ENCODE measurements at places on chromosomes 2 and 18. TPM values are rescaled to one million over a fixed set of nuclear protein-coding genes. Genes with fewer than 3 reads are reported as not detected.

LYG2 gene
- not detected for total RNA-seq

UGT1A5 gene
- not detected for total RNA-seq

CPS1 gene
- 28.2 TPM for total RNA-seq

SCN1A gene
- not detected for total RNA-seq

TRIM43 gene
- total RNA-seq, result not detected

ABCG8 gene
- total RNA-seq, result not detected
